T-helper 17 cell (primary cell): ENCODE measurements at places on chromosomes 12 and 14. TPM values are rescaled to one million over a fixed set of nuclear protein-coding genes. Genes with fewer than 3 reads are reported as not detected.
A peak's percentile ranks its signal among the peaks of the same experiment; 100 is the strongest.

The CLEC14A gene
- not detected for total RNA-seq

GRCh38 chr12:19596434-19597166, 157.3 kb downstream of the AEBP2 start:
- DNase-seq = no peak

- no peak for DNase-seq
Observed at GRCh38 chr12:86331457-86331856, 75.3 kb upstream of the MGAT4C start.

The AKAP3 gene
- 1.6 TPM for total RNA-seq

- DNase-seq = no peak
Observed at GRCh38 chr12:117408161-117408791, 46.9 kb upstream of the NOS1 start.

- DNase-seq = no peak
Observed at GRCh38 chr12:12919666-12920435, 28.5 kb downstream of the GPRC5A start.

GRCh38 chr12:54924972-54925707, 59.4 kb downstream of the TESPA1 start:
- DNase-seq = no peak

The GUCY2C gene
- not detected for total RNA-seq

The FAM186B gene
- 0.37 TPM for total RNA-seq

The DLK1 gene
- total RNA-seq = not detected

DNA sequence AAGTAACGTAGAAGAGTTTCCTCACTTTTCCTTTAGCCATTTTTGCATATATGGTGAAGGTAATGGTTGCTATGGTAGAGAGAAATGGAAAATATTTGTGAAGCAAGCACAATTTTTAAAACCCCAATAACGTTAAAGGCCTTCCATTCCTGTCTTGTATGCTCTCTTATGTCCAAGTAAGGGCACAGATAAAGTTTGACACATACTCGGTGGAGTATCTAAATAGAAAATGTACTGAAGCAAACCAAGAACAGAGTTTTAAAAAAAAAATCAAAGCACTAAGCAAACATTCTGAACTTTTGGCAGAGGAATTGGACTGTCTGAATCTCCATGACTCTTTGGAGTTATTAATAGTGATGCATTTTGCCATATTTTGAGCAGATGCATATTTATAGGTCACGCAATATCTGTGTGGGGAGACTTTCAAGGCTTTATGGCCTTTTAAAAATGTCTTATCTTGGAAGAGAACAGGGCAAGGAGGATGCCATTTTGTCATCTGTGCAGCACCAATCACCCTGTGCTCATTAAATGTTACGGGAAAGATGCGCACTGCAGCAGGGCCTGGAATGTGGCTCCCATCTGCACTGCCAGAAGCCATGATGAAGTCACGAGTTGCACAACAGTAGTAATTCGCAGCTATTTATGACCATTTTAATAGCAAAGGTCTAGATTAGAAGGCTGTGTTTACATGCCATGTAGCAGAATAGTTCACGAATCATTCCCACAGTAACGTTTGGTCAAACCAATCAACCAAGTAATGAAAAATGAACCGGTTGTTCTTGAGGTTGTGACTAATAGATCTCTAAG, 23.3 kb upstream of the AMIGO2 start:
- DNase-seq = no peak

The WSCD2 gene
- 0.60 TPM for total RNA-seq

- DNase-seq = no peak
Observed at GRCh38 chr14:104326848-104327247, 188.5 kb downstream of the KIF26A start.

The HOTAIR gene
- total RNA-seq = not detected

The TMEM233 gene
- not detected for total RNA-seq

The KCNH3 gene
- total RNA-seq = 2.7 TPM

DNA sequence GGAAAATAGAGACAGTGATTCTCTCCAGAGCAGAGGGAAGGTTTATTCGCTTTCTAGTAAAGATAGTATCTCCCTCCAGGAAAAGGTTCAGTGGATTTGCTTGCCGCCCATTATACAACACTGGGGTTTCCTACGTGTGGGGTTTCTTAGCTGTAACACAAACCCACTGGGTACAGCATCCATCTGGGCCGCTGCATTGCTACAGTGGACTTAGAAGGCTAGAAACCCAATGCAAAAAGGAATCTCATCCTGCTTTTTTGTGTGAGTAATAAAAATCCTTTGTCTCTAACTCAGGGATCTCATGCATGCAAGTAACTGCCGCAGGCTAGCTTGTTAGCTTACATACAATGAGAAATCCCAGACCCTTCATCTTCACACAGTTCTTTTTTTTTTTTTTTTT, 67.1 kb upstream of the BCL2L14 start:
- no peak for DNase-seq

The DAO gene
- total RNA-seq = not detected

The CLEC9A gene
- total RNA-seq = not detected

GRCh38 chr12:70692681-70693288, 55.6 kb upstream of the PTPRB start:
- no peak for DNase-seq

DNA sequence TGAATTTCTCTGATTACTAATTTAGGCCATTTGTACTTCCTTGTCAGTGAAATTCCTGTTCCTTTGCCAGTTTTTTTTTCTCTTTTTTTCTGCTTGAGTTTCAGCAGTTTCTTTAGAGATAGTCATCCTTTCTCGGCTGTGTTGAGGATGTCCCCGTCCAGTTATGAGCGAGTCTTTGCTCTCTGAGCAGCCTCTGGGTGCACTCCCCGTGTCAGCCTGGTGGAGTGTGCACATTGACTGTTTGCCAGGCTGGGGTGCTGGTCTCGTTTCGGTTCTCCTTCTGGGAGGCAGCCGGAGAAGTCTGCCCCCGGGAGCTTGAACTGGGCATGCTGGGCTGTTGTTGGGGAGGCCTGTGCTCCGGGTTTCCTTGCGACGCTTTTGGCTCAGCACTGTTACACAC, 3.0 kb downstream of the PACS2 start:
- no peak for DNase-seq

The LRRC9 gene
- not detected for total RNA-seq

DNA sequence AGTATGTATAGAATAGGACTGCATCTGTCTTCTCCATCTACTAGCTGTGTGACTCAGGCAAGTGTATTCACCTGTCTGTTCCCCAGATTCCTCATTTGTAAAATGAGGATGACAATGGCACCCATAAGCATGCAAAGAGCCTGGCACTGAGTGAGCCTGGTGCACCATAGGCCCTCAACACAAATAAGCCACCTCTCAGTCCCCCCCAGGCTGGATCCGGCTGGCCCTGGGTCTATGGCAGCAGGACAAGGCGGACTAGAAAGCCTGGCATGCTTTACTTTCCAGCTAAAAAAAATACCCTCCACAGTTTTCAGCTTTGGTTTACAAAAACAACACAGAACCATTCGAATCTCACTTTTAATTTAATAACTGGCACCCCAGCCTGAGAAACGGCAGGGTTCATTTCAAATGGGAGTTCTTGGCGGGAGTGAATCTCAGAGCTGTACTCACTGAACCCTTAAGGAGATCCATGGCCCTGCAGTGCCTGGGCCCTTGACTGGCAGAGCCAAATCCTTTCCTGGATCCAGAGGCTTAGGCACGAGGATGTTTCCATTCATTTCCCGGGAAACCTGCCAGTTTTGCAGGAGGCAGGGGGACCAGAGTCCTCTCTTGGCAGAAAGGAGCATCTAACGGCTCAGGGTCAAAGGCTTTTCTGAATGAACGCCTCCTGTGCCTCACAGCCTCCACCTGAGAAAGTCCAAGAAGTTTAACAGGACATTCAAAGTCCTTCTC, 17.7 kb downstream of the SYNE3 start:
- no peak for DNase-seq

DNA sequence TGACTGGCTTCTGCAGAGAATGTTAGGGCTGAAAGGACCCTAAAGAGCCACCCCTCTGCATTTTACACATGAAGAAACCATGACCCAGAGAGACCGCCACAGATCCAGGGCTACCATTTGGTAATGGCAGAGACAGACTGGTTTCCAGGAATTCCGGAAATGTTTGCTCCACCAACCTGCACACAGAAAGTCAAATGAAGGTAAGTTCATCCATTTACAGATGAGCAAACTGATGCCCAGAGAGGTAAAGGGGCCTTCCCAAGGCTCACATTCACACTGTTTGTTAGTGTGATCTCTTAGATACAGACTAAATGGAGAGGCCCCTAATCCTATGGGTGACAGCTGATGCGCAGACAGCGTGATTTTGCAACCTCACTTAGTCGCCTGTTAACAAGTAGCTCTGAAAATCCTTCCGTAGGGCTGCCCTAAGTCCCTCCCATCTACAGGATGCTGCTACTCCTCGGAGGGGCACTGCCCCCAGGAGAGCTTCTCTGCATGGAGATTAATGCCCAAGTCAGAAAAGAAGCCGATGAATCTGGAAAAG, 33.8 kb downstream of the ZFP36L1 start:
- no peak for DNase-seq

DNA sequence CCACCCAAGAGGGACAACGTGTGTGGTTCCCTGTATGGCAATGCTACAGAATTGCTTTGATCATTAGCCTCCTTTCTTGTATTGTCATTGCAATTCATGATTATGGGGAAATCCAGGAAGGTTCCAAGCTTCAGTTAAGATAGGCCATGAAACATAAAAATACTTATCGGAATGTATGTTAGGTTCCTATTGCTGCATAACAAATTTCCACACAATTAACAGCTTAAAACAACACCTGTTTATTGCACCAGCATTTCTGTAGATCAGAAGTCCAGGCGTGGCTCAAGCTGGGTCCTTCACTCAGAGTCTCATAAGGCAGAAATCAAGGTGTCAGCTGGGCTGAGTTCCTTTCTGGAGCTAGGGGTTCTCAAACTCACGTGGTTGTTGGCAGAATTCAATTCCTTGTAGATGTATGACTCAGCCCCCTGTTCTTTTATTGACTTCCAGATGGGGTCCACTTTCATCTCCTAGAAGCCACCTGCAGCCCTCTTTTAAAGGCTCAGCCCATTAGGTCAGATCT, 365.6 kb upstream of the TMPO start:
- DNase-seq = no peak

The LIN7A gene
- total RNA-seq = 0.21 TPM

The IAPP gene
- not detected for total RNA-seq

GRCh38 chr12:117622087-117622486, 260.7 kb upstream of the NOS1 start:
- no peak for DNase-seq

GRCh38 chr12:23611320-23611719, 338.1 kb downstream of the SOX5 start:
- DNase-seq = no peak

The GRIP1 gene
- total RNA-seq = 2.4 TPM

GRCh38 chr12:81726634-81727033, 32.5 kb downstream of the PPFIA2 start:
- DNase-seq = no peak

- no peak for DNase-seq
Observed at GRCh38 chr12:95416111-95416636, 57.8 kb upstream of the METAP2 start.

GRCh38 chr12:64610660-64611340, 505 bp downstream of the RASSF3 start:
- peak; percentile 57 for DNase-seq

The LMNTD1 gene
- total RNA-seq = not detected

The PDE3A gene
- total RNA-seq = 2.8 TPM

DNA sequence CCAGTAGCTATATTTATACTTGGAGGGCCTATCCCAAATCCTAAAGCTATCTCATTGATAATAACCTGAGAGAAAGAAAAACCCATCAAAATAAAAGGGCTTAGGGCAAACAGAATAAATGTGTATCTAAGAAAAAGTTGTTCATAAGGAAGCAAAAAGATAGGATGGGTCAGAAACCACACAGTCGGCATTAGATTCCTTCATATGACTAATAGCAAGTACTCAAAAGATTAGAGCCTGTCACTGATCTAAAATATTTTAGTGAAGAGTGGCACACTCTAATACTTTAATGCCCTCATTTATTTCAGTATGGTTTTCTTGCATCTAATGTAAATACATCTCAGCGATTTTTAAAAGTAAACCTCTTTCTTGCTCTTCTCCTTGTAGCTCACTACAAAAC, 17.1 kb upstream of the NAV3 start:
- DNase-seq = no peak

DNA sequence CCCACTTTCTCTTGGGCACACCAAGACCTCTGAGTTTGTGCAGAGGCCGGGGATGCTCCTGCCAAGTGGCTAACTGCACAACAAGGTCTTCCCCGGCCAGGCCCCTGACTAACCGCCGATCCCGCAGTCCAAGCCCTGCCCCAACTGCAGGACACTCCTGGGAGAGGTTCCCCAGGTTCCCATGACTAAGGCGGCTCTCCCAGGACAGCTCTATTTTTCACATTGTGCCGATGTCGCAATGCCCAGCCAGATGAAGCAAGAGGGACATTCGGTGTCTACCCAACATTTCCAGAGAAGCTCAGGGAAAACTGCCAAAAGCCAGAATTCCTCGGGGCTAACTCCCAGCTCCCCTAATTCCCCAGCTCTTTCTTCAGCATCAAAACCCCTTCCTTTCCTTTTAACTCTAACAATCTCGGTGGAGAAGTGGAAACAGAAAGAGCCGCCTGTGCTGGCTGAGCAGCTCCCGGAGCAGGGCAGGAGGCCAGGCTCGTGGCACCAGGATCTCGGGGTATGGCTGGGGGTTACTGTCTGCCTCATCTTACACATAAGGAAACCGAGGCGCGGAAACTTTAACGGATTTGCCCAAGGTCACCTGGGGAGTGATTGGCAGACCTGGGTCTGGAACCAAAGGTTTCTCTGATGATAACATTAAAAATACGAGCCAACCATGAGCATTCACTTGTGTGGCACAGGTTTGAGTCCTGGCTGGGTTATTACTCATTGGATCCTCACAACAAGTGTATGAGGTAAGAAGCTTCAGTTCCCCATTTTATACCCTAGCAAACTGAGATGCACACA, 318.2 kb downstream of the BCL11B start:
- no peak for DNase-seq

DNA sequence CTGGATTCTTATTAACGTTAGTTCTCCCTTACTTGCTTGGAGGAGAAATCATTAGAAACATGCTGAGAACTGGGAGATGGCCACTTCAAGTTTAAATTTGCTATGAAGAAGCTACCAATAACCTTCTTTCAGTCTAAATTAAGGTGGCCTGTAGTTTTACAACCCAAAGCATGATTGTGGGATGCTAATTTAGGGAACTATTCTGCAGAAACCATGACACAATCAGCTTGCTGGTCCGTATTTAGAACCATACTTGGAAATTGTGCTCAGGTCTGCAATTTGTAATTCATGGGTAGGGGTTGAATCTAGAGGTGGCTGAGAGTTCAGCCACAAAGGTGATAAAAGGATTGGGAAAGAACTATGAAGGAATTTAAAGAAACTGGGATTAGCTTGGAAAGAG, 405.7 kb downstream of the RAD51B start:
- no peak for DNase-seq

The FGF23 gene
- not detected for total RNA-seq

DNA sequence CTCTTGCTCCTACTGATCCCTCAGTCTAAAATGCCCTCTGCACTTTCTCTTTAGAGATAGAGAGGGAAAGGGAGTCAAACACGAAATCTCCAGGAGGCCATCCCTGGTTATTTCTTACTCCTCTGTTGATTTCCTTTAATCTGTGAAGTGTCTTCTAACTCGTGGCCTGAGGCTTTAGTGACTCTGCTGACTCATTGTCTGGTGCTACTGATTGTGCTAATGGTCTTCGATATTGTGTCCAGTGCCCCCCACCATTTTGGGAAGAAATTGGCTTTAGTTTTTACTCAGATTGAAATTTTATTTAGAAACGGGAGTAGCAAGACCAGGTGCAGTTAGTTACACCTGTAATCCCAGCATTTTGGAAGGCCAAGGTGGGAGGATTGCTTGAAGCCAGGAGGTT, 839 bp downstream of the CLEC9A start:
- DNase-seq = no peak
